ENCODE measurements at places on chromosomes 1 and 21.
A peak's percentile ranks its signal among the peaks of the same experiment; 100 is the strongest.

DNA sequence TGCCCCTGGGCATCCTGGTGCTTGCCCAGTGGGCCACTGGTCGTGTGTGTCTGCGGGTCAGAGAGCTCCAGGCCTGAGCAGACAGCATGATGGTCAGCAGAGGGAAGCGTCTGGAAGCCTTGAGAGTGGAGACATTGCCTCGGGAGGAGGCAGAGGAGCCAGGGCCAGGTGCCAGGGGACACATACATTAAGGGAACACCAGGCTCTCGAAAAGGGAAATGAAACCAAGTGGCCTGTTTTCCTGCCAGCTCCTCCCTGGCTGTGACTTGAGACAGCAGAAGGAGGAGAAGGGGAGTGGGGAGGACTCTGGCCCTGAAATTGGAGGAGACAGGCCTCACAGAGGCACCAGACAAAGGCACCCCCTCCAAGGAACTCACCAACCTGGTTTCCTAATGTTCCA, 62.4 kb upstream of the LRP8 start:
- DNase-seq = no peak

DNA sequence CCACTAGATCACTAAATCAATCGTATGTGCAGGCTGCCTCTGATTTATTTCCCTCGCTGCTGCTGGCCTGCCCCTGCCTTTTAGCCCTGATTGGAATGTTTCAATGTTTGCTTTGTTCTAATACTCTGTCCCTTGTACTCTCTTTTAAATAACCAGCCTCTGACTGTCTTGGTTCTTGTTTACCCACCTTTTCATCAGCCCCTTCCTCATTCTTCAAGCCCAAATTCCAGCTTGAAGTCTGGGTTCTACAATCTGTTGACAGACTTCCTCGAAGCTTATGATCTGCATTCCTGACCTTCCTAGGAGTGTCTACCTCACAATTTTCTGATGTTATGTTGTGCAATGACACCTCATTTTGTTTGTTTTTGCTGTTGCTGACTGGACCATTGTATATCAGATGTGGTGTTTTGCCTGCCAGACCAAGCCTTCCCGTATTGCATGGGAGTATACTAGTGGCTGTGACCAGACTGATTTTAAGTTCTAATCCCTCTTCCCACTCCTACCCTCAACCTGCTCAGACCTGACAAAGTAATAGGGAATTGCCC, 46.6 kb upstream of the APOBEC4 start:
- peak; percentile 21 for DNase-seq

GRCh38 chr1:236759252-236759859, 35.7 kb upstream of the MTR start:
- peak; percentile 41 for DNase-seq

DNA sequence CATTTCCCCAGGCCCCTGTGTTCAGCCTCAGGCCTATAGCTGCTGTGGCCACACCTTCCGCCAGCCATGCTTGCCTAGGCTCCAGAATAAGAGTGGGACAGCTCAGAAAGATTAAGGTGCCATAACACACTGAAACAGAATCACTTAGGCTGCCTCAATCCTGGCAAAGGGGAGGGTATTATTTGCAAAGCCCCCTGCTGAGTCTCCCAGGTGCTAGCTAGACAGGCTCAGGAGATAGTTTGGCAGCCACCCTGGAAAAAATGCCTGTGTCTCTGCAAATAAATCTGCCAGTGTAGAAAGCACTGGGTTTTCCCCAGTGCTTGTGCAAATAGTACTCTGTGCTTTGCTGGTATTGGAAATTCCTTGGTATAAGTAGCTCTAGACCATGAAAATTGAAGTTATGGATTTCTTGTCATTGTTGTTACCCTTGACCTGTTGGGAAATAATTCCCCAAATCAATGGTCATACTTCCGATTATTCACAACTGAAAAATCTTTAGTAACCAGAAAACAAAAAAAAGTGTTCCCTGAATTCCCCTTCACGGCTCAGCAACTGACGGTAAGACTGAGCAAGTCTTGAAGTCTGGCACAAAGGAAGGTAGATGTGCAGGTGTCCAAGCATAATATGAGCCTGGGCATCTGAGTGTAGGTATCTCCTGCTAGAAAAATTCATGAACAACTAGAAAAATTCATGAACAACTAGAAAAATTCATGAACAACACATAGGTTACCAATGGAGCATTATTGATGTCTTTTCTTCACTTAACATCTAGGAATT, 56.9 kb downstream of the PROX1 start:
- no peak for DNase-seq

GRCh38 chr1:1990222-1990621, 13.4 kb downstream of the CFAP74 start:
- DNase-seq = no peak

- DNase-seq = no peak
These were observed 3.8 kb downstream of the NFIA start for GRCh38 chr1:61085983-61086644.

DNA sequence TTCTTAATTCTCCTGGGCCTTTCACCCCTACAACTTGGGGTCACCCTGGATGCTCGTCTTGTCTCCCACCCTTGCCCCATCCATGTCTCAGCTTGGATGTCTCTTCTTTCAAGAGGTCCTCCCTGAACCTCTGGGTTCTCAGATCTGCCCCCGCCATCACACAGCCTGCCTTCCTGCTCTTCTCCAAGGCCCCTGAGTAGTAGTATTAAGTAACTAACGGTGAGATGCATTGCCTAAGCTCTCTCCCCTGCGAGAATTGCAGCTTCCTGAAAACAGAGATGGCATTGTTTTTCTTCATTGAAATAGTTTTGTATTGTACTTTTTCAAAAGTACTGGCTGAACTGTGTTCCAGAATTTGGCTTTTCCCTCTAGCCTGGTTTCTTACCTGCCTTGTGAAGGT, 16.0 kb downstream of the MIIP start:
- no peak for DNase-seq

DNA sequence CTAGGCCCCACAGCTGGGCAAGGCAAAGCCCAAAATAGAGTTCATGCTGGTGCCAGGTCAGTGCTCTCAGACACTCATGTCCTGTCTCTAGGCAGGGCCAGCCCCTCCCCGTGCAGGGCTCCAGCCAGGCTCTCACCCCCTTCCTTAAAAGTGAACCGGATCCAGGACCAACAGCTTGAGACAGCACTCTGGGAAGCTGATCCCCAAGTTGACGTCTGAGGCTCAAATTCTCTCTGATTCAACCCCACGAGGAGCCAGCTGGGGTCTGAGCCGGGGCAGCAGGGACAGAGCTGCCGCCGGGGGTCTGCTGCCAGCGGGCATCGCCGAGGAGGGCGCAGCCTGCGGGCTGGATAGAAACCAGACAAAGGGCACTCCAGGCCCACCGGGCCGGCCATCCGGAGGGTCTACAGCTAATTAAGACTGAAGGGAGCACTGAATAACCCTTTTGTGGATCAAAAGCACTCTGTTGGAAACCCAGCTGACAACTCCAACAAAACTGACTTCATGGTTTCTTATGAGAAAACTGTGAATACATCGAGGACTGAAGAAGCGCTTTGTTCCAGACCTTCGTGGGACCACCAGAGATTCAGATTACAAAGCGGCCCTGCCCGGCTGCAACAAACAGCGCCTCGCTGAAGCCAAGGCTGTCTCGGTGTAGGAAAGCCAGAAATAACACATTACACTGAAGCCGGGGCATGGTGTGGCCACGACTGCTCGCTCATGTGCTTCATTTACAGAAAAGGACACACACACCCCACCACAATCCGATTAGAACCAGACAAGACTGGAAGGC, 95.8 kb downstream of the PSMG1 start:
- DNase-seq = no peak

- peak; percentile 48 for DNase-seq
These were observed 2.4 kb upstream of the IKBKE start for GRCh38 chr1:206467915-206468314.

- DNase-seq = no peak
These were observed 10.8 kb downstream of the AADACL4 start for GRCh38 chr1:12654657-12655056.

DNA sequence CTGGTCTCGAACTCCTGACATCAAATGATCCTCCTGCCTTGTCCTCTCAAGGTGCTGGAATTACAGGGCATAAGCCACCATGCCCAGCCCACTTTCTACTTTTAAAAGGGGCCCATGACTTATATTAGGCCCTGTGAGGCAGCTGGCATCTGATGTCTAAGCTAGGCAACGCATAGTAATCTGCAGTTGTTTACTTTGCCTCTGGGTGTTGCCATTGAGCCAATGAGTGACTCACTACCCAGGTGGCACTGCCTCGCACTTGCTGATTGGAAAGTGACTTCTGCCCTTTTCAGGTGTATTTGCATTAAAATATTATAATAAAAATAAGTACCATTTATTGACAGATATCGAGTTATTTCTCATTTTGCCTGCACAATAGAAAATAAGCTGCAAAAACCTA, 84.9 kb downstream of the KIF14 start:
- peak; percentile 32 for DNase-seq

DNA sequence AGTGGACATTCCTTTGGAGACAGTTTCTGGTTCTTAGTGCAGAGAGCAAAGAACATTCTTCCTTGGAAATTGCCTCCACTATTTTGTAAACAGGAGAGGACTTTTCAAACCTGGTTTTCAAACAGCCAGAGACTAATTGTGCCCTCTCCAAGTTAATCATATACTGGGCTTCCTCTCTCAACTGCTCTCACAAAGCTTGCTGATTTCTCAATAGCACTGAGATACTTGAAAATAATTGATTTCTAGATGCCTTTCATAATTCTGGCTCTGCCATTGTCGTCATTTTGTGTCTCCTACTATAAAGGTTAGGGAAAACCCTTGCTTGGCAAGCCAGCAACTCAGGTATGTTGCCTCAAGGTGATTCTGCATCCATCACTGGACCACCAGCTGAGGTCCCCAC, 56.0 kb downstream of the KCNJ15 start:
- no peak for DNase-seq
